Activated T-helper 1 cell treated with anti-CD3 and anti-CD28 coated beads, Interleukin-2, amount 50 U/mL, for 16 hours (primary cell): ENCODE measurements at places on chromosomes 6 and 20.

DNA sequence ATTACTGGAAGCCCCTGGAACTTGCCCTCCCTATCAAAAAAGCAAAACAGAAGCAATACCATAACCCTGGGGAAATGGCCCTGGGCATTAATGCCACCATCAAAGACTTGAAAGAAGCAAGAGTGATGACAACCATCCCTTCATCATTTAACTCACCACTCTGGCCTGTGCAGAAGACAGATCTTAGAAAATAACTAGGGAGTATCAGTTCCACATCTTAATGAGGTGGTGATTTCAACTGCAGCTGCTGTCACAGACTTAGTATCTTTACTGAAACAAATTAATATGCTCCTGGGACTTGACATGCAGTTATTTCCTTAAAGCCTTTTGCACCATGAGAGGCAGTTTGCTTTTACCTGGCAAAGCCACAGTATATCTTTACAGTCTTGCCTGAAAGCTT lies 24.1 kb downstream of the CD164 start:
- no peak for DNase-seq

DNA sequence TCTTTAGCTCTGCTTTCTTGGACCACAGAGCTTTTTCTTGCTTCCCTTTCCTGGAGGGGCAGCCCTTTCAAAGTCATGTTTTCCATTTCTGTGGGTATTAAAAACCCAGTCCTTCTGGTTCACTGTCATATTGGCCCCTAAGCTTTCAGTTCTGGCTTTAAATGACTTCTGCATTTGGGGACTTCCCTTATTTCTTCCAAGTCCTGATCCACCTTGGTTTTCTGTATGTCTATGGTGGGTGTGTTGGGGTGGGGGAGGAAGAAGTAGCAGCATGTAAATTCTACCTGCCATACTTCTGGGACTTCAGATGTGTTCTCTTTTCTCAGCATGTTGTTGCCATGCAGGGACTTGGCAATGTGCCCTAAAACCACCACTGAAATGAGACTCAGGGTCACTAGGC lies 77.1 kb upstream of the EMILIN3 start:
- no peak for DNase-seq

- DNase-seq, result no peak
Measured at GRCh38 chr6:161436106-161436876, 162.4 kb upstream of the AGPAT4 start.

DNA sequence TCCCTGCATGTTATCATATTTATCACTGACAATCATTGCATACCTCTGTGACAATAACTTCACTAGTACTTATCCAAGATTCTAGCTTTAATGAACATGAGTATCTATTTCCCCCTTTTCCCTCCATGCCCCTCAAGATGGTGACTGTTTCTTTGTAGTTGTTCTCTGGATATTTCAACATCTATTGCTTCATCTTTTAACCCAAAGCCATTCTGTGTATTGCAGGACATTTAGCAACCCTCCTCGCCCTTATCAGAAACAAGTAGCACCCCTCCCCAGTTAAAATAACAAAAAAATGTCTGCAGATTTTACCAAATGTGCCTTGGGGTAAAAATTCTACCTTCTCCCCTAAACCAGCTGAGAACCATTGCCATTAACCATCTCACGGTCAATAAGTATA lies 979.8 kb upstream of the MANEA start:
- DNase-seq, result no peak

DNA sequence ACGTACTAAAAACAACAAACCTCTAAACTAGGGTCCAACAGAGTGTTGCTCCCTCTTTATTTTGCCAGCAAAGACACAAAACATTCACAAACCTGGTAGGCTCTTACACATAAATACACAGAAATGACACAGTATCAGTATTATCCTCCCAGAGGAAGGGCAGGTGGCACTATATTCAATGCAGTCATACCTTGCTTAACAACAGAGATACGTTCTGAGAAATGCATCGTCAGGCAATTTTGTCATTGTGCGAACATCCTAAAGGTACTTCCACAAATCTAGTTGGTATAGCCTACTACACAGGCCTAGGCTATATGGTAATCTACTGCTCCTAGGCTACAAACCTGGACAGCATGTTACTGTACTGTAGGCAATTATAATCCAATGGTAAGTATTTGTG lies 9.6 kb downstream of the ZBTB2 start:
- DNase-seq, result no peak

DNA sequence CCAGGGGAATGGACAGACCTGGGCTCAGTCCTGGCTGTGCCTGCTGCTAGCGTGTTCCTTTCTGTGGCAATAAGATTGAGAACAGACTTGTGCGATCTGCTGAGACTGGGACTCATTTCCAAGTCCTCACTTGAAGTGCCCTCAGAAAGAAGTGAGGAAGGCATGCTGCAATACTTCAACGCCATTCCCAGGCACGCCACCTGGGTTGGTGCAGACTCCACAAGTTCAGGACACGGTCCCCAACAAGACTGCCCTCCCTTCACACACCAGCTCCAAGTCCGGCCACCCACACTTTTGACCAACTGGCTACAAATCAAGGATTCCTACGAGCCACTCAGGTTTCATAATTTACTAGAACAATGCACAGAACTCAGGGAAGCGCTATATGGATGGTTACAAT lies 391.8 kb upstream of the SULF2 start:
- no peak for DNase-seq

GRCh38 chr20:53891306-53891894 lies 179.0 kb downstream of the BCAS1 start:
- no peak for DNase-seq

DNA sequence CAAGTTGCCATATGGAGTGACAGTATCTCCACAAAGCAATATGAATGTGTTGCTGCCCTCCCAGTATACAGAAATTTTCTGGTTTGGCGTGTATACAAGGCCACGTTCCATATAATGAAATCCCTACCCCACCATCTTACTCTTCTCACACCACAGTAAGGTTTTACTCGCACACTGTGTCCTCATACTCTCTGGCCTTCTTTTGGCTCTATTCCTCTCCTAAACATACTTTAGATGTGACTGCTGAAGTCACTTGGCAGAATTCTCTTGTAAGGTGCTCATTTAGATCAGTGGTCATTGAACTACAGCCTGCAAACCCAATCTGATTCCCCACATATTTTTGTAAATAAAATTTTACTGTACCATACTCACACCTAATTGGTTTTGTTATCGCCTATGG lies 123.2 kb downstream of the RFPL4B start:
- no peak for DNase-seq
